ENCODE measurements at places on chromosomes 3 and 15.

GRCh38 chr3:67028001-67028784 is 30.1 kb downstream of the KBTBD8 start:
- no peak for DNase-seq

DNA sequence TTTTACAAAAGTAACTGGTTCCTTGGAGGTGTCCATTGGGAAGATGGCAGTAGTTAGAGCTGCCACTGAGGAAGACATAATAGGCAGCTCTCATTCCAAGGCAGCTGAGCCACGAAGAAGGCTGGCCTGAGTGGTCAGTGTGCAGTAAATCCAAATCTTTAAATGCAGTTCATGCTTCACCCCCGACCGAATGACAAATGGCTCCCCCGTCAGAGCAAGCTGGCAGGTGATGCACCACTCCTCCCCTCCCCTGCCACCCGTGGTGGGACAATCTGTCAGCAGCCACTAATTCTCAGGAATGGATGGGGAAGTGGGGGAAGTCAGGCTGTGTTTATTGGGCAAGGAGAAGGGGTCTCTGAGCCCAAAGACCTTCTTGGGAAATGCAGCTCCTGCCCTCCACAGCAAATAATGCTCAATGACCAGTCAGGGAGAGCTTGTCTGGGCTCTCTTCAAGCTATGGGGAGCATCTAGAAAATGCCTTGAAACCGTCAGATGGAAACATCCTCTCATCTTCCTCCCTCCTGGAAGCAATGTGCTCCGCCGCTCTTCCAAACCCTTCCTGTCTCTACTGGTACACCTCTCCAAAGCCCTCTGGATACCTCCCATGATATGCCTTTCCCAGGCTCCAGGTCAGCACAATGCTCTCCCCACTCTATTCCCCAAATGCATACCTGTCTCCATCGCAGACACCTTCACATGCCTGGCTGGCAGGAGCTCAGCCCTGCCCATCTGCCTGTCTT is 65.4 kb downstream of the LIPC start:
- no peak for DNase-seq

GRCh38 chr3:53495146-53495519 is 722 bp downstream of the CACNA1D start:
- no peak for DNase-seq

DNA sequence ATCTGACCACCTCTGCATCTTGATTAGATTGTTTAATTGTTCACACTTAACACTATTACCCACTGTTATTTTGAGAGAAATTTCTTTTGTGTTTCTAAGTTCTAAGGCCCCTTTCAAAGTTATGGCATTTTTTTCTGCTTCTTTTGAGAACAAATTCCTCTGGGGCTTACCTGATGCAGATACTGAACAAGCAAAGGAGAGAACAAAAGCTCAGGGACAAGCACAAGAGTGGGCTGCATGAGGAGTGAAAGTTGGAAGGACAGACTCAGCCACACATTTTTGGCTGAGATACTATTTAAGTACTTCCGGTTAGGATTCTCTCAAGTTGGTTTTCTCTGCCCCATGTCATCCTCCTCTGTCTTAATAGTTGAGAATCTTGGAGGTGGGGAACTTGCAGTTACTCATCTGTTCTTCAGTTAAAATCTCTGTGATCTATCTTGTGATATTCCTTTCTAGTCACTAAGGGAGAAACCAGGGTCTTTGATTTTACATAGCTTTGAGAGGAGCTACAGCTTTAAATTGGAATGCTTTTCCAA is 54.7 kb downstream of the CMTM6 start:
- no peak for DNase-seq

DNA sequence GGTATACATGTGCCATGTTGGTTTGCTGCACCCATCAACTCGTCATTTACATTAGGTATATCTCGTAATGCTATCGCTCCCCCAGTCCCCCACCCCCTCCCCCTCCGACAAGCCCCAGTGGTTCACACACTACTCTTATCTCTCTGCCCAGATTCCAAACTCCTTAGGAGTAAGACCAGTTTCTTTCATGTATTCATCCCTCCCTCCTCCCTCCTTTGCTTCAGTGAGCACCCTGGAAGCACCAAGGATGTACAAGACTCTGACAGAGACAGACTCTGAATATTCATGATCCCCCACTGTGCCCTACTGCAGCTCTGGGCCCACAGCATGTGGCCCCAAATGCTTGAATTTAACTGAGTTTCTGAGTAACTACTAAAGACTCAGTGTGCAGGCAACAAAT is 113.8 kb upstream of the RAD18 start:
- no peak for DNase-seq

GRCh38 chr3:66809595-66809958 is 188.5 kb upstream of the KBTBD8 start:
- DNase-seq = no peak

- DNase-seq = no peak
These were observed 28.8 kb downstream of the GRAMD2A start for GRCh38 chr15:72168808-72169190.

GRCh38 chr15:28881170-28881569 is 4.6 kb upstream of the APBA2 start:
- no peak for DNase-seq

DNA sequence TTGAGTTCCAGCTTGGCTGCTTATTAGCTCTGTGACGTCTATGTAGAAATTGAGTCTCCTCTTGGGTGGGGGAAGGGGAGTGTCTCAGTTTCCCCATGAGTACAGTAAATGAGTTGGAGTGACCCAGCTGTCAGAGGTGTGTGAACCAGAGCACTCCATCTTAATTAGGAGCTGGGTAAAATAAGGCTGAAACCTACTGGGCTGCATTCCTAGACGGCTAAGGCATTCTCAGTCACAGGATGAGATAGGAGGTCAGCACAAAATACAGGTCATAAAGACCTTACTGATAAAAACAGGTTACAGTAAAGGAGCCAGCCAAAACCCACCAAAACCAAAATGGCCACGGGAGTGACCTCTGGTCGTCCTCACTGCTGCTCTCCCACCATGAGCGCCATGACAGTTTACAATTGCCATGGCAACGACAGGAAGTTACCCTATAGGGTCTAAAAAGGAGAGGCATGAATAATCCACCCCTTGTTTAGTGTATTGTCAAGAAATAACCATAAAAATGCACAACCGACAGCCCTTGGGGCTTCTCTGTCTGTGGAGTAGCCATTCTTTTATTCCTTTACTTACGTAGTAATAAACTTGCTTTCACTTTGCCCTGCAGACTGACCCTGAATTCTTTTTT is 222.4 kb downstream of the CACNA2D3 start:
- no peak for DNase-seq

DNA sequence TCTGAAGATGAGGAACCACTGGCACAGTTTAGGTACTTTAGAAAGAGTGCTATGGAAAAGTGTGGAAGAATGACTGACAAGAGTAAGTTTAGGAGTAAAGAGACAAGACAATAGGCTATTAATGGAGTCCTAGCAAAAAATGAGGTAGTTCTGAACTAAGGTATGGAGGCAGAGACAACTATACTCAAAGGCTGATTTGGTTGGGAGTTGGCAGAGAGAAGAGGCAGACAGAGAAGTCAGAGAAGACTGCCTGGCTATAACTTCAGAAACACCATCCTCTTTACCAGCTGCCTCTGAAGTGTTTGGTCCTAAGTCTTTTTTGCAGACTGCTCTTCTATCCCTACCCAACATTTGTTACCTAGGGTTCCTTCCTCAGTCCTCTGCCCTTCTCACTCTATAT is 19.2 kb downstream of the DYNC1LI1 start:
- no peak for DNase-seq

DNA sequence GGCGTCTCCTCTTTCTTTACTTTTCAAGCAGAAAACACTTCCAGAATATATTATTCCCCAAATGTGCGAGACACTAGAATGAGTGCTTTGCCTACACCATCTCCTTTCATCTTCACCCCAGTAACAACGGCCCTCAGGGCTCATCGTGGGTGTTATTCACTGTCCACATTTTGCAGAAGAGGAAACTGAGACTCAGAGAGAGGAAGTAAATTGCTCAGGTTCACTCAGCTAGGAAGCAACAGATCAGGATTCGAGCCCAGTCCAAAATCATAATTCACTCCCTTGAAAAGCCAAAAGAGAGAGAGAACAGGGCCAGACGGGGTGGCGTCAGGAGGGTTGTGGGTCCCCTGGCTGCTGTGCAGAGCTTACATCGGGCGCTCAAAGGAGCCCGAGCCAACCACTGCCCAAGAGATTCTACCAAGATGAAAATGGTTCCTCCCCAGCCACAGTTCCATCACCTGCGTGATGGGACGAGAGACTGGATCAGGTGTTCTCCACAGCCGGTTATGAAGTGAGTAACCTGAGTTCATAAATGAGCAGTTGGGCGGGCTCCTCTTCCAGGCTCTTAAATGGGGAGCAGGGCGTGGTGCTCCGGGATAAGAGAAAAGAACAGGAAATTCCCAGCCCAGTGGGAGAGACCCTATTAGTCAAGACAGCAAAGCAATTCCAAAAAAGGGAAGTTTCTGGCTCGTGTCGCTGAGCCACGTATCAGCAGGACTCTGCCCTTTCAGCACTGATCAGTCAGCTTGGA is 48.6 kb upstream of the FLNB start:
- no peak for DNase-seq

- no peak for DNase-seq
These were observed 20.5 kb downstream of the DCLK3 start for GRCh38 chr3:36743826-36744225.

DNA sequence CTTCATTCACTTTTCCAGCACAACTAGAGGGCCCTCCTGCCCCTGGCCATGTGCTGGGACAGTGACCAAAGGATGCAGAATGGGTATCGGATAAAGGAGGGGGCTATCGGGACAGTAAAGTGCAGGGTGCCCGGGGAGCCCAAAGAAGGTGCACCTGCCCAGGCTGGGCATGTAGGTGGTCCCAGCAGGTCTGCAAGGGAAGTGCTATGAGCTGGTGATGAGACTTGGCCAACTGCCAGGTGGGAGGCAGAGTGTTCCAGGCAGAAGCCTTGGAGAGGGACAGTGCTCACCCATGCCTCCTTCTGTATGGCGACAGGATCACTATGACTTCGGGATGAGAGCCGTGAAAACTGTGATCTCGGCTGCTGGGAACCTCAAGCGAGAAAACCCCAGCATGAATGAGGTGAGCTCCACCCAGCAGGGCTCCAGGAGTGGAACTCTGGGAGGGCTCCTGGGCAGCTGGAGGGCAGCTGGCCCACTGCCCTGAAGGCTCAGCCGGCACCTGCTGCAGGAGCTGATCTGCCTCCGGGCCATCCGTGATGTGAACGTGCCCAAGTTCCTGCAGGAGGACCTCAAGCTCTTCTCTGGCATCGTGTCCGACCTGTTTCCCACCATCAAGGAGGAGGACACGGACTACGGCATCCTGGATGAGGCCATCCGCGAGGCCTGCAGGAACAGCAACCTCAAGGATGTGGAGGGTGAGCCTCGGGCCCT is 48.4 kb downstream of the DNAH1 start:
- DNase-seq = no peak

- no peak for DNase-seq
These were observed 52.8 kb downstream of the SEMA5B start for GRCh38 chr3:122974764-122975162.

GRCh38 chr3:197454014-197454413 is 101.8 kb downstream of the BDH1 start:
- no peak for DNase-seq

- DNase-seq = no peak
These were observed 406.9 kb downstream of the CNTN6 start for GRCh38 chr3:1499694-1500093.

GRCh38 chr3:53043738-53044137 is 2.1 kb downstream of the SFMBT1 start:
- DNase-seq = no peak

GRCh38 chr15:40331026-40331425 is 7.5 kb downstream of the INAFM2 start:
- DNase-seq = no peak

- no peak for DNase-seq
These were observed 334.5 kb downstream of the EPHA6 start for GRCh38 chr3:97148931-97149330.

DNA sequence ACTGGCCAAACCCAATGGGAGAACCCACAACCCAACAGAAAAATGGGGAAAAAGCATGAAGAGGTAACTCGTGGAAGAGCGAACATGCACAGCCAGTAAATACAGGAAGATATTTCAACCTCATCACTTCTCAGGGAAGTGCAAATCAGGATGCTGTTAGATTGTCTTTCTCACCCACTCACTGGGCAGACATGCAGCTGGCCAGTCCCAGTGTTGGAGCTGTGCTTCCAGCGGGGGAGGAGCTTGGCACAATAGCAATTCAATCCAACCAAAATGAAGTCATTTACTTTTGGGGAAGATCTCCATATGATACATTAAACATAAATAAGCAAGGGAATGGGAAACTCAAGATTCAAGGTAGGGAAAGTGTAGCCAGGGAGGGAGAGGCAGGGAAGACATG is 12.1 kb downstream of the WNT7A start:
- no peak for DNase-seq

- no peak for DNase-seq
These were observed 1.0 kb downstream of the COPS2 start for GRCh38 chr15:49154359-49154758.

DNA sequence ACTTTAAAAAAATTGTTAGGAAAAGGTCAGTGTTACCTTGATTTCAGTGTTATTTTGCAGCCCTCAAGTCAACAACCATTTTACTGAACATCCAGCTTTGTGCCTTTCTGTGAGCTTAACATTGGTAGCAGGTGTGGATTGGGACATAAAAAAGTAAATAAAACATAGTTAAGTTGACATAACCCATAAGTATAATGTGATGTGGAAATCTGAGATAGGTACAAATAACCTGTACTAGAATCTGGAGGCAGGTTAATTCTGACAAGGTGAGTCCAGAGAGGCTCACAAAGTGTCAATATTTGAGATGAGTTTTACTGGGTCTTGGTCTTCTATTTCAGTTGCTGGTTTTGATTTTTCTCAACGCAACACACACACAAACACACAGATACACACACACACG is 151.3 kb downstream of the LPP start:
- DNase-seq = no peak

DNA sequence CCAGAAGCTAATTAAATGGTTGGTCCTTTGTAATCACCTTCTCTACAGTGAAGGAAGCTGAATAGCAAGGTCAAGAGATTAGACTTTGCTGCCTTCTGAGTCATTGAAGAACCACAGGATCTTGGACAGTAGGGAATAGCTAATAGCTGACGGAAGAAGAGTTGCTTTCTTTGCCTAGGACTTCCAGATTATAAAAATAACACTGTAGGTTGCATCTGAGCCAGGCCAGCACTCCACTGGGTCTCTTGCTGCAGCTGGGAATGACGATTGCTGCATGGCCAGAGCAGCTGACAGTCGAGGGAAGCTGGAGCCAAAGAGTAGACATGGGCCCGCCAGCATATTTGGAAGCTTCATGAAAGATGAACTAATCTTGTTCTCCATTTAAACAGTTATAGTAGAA is 81.5 kb upstream of the KCNMB2 start:
- DNase-seq = no peak

DNA sequence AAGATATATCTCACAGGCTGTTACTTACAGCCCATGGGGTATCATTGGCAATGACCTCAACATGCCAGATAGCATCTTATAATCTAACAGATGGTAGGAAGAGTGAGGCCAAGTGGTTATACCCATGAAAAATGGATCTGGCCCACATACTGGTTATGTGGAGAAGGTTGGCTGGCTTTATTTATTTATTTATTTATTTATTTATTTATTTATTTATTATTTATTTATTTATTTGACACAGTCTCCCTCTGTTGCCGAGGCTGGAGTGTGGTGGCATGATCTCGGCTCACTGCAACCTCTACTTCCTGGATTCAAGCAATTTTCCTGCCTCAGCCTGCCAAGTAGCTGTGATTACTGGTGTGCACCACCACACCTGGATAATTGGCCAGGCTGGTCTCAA is 11.6 kb downstream of the FBXO40 start:
- DNase-seq = no peak

- no peak for DNase-seq
These were observed 989.9 kb downstream of the ROBO2 start for GRCh38 chr3:78029775-78030174.
